RWPE2 (cell line): ENCODE measurements at places on chromosomes 5 and 9.

- no peak for DNase-seq
Measured at GRCh38 chr5:7908317-7908716, 39.4 kb downstream of the MTRR start.

DNA sequence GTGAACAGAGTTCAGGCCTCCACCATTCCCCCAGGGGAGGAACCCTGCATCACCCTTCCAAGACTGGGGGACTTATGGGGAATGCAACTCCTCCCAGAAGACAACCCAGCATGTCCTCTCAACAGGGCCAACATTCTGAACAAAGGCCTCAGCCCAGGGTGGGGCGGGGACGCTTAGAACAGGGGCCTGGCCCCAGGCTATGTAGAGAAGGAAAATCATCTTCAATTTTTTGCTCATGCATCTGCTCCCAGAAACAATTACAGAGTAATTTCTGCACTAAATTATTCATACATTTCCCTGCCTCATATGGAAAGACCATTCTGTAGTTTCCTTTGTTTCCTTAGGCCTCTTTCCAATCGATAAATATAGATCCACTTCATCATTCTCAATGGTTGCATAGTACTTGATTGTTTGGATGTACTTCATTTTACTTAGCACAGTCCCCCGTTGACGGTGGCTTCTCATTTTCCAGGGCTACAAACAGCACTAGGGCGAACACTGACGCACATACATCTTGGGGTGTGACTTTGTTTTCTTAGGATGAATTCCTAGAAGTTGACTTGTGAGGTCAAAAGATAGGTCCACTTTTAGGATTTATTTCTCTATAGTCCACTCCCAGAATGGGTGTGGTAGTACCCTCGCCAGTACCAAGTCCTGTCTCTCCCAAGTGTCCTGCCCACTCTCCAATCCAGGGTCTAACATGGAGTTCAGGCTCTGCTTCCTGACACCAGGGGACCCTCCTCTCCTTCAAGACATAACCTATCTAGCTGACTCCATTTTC lies 27.2 kb upstream of the SMU1 start:
- DNase-seq, result no peak

GRCh38 chr5:106985174-106985573 lies 685.6 kb downstream of the EFNA5 start:
- DNase-seq, result no peak

GRCh38 chr9:115930472-115930871 lies 223.1 kb upstream of the PAPPA start:
- DNase-seq, result no peak

- no peak for DNase-seq
Measured at GRCh38 chr5:159257007-159257406, 6.1 kb upstream of the UBLCP1 start.

- no peak for DNase-seq
Measured at GRCh38 chr5:176152930-176153311, 85.3 kb upstream of the SIMC1 start.

DNA sequence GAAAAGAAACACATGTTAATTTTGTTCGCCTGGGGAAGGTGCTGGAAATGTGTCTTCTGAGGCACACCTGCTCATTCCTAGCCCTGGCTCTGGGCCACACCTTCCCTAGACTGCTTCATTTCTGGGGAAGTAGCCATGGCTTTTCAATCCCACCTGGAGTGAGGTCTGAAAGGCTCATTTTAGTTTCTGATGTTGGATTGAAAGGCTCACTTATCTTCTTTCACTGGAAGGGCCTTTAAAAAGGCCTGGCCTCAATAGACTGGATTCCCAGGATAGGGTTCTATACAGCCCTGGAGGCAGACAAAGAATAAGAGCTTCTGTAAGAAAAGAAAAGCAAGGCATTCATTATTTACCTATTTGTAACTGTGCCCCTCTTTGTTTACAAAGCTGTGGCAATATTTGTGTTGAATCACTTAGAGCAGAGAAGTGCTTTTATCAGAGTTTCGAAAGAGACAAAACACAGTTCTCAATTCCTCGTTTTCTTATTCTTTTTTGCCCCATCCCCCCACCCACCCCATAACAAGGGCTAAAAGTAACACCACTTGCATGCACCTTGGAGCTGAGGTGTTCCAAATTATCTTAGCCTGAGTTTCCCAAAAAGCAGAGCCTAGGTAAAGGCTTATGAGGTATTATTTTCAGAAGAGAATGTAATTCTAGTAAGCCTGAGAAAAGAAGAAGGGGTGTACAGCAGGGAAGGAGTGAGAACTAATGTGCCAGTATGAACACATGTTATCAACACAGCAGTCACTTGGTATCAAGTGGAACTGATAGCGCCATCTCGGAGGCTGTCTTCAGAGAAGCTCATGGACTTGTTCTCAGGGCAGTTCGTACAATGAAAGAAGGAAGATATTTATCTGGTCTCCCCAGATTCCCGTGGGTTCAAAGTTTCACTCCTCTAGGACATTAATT lies 413.1 kb downstream of the KCTD16 start:
- no peak for DNase-seq

DNA sequence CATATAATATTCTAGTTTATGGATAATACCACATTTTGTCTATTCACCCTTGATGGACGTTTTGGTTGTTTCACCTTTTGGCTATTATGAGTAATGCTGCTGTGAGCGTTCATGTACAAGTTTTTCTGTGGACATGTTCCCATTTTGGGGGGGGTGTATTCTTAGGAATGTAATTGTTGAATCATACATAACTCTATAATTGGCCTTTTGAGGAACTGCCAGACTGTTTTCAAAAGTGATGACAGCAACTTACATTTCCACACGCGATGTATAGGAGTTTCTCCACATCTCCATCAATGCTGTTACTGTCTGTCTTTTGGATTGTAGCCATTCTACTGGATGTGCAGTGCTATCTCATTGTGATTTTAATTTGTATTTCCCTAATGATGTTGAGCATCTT lies 69.8 kb downstream of the SLC46A2 start:
- no peak for DNase-seq

GRCh38 chr9:99003308-99003707 lies 59.6 kb downstream of the COL15A1 start:
- no peak for DNase-seq

DNA sequence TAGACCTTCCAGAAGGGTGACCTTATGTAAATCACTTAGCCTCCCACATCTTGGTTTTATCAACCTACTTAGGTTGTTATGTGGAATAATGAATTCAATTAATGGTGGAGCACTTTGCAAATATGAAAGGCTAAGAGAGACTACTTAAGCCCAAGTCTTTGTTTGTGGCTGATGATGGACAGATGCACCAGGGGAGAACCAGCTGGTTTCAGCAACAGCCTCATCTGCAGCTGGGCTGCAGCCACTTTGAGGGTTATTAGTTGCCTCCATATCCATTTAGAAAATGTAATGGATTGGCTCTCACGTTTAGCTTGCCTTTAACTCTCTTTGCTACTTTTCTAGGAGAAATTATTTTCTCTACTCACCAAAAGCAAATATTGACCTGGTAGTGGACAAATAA lies 146.6 kb downstream of the ESM1 start:
- DNase-seq, result no peak

DNA sequence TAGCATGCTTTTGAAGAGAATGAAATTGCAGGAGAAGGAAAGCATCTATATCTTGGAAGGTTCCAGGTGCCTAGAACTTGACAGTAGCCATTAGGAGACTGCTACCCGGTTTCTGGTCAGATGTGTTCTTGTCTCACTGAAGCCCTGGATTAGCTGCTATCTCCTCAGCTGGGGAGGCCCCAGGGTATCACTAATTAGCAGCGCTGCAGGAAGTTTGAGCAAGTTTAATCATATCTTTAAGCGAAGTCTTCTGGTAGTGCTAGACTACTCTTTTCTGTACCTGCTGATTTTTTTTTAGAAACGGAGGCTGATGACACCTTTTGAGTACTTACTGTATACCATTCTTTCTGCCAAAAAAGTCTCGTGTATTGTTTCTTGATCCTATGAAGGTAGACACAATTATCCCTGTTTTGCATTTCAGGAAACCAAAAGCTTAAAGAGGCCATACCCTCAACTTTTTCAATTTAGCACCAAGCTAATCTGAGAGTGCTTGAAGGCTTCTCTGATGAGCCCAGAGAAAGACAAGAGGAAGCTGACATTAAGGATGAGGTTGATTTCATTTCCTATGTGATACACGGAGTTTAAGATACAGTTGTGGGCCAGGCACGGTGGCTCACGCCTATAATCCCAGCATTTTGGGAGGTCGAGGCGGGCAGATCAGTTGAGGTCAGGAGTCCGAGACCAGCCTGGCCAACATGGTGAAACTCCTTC lies 201.3 kb downstream of the ARHGAP26 start:
- no peak for DNase-seq

- no peak for DNase-seq
Measured at GRCh38 chr9:37002036-37002412, 32.0 kb downstream of the PAX5 start.

- no peak for DNase-seq
Measured at GRCh38 chr9:106449336-106449927, 413.5 kb upstream of the ZNF462 start.

DNA sequence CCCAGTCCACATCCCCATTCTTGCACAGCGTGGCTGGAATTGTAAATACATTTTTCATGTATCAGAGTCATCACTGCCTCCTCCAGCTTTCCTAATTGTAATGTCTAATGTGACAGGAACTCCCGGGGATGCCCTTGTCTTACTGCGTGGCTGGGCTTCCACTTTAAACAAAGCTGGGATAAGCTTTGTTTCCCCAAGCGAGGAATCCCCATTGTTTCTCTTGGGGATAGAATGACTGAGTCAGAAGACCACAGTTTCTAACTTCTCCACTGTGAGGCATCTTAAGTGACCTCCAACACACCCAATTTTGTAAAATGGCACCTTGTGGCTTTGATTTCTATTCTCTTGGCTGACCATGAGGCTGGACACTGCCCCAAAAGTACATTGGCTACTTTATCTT lies 22.4 kb downstream of the ARPC5L start:
- no peak for DNase-seq

DNA sequence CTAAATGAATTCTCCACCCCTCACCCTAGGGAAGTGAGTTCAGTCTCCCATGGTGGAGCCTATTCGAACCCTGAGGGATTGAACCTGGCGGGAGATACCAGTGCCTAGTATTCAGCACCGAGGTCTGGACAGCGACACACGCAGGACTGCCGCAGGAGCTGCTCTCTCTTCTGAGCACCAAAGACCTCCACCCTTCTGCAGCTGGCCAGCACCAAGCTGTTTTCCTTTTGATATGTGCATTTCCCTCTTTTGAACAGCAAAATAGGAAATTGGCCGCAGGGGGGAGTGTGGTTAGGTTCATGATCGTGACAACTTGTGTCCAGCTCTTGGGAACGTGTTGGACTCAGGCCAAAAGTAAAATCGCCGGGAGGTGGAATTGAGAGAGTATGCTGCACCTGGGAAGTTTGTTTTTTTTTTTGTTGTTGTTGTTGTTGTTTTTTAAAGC lies 1.2 kb upstream of the PCSK1 start:
- no peak for DNase-seq

DNA sequence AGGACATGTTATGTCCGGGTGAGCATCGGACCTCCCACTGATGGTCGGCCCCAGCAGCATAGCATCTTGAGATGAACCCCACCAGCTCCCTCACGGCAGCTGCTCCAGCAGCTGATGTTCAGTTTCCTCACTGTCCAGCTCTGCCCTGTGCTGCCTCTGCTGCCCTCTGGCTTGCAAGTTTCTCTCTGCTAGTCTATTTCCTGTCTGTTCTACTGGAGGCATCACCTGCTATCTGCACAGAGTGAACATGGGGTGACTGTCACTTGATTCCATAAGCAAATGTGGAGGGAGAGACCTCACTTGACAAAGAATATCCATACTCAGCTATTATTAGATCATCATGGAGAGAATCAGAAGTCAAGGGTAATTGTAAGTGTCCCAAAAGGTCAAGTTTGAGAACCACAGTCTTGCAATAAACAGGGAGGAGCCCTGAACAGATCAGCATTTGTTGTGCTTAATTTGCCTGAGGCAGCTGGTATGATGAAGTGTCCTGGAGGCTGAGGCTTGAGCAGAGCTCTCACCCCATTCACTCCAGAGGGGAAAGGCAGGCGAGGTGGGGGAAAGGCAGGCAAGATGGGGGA lies 702.8 kb downstream of the SEMA5A start:
- no peak for DNase-seq

DNA sequence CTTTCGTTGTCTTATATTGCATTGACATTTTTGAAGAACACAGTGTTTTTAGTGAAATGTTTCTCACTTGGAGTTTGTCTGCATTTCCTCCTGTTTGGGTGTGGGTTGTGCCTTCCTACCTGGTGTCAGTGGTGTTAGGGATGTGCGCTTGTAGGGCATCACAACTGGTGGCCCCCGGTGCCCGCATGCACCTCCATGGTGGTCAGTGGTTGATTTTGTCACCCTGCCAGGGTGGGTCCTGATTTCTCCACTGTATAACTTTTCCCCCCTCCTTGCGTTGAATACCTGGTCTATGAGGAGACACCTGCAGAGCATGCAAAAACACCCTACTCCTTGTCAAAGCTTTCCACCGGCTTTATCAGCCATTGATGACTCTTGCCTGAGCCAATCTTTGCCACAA lies 132.9 kb downstream of the BARX1 start:
- DNase-seq, result no peak

DNA sequence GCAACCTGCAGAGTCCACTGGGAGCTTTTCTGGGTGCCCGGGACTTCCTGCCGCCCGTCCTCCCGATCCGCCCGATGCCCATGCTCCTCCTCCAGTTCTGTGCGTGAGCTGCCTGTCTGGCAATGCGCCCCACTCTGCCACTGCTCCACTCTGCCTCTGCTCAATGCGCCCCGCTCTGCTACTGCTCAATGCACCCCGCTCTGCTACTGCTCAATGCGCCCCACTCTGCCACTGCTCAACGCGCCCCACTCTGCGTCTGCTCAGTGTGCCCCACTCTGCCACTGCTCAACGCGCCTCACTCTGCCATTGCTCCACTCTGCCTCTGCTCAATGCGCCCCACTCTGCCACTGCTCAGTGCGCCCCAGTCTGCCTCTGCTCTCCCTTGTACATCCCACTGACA lies 436.0 kb downstream of the NR2F1-AS1 start:
- DNase-seq, result no peak

GRCh38 chr9:110672873-110673510 lies 4.4 kb downstream of the MUSK start:
- DNase-seq, result no peak

DNA sequence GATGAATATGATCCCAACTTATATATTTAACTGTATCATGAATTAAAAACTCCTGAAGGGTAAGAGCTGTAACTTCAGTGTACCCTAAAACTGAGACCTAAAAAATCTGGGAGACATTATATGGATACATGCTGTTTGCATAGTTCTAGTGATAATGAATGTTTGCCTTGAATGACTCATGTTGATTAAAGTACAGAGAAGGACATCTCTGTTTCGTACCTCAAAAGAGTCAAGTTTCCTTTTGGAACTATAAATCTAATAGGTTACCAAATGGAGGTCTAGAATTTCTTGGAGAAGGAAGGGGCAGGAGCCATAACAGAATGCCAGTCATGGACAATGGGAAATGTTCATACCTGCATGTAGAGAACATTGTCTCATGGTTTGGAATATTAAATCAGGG lies 168.1 kb downstream of the SNCAIP start:
- DNase-seq, result no peak

GRCh38 chr5:56669534-56670483 lies 145.5 kb upstream of the MAP3K1 start:
- DNase-seq, result no peak
